ENCODE measurements at places on chromosomes 6 and 20.

DNA sequence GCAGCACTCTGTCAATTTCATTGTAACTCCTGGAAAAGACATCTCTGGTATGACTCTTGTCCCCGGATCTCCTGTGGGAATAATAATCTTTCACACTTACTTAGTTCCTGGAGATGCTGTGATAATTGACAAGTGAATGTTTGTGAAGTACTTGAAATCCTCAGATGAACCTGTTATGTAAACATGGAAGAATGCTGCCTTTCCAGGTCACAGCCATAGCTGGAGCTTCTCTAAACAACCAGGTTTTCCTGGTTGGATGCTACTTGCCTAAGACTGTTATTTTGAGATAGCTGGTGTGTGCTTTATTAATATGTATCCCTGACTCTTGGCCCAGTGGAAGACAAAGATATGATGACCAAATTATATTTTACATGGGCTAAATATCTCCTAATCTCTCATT is 228.6 kb downstream of the KCNQ5 start:
- no peak for DNase-seq

GRCh38 chr6:45478240-45478639 is 100.5 kb upstream of the SUPT3H start:
- no peak for DNase-seq

GRCh38 chr20:62598761-62599194 is 43.5 kb upstream of the SLCO4A1 start:
- no peak for DNase-seq

- DNase-seq: no peak
Measured at GRCh38 chr6:127090051-127090450, 28.4 kb upstream of the RSPO3 start.

DNA sequence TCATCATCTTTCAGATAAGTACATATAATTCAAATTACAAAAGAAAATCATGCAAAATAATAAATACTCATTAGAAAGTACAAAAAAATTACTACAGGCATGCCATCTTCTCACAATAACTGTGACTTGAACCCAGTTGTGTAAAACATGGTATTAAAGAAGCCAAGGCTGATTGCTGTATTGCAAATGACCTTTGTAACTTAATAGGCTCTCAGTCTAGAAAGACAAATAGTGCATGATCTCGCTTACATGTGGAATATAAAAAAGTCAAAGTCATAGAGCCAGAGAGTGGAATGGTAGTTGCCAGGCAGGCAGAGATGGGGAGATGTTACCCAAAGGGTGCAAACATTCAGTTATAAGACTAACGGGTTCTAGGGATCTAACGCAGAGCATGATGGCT is 626.1 kb downstream of the COL12A1 start:
- no peak for DNase-seq

DNA sequence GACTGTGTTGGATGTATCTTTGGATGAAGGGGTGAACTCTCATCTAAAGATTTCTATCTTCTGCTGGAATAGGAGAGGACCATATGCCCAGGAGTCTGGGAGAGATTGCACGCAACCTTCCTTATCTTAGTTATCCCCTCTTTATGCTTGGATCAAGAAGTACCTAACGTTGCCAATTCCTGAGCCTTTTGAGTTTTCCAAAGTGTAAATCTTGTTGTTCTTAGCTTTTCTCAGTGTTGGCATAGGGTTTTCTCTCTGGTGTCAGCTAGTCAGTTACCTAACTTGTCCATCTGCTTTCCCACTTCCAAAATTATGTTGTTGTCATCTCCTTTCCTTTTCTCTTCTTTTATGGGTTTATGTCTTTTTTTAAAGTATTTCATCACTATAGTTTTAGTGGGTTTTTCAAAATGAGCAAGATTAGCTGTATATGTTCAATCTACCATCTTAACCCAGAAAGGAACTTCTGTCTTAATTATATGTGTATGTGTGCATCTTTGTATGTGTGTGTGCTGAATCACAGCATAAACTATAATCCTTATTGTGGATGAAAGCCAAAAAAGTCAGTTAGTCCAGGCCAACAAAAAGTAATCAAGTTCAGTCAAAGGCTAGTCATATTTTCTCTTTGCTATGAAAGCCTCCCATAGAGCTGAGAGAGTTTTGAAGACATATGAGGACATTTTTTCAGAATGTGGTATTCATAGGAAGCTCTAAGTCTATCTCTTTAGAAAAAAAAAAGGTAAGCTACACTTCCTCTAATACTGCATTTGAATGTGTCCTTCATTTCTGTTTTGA is 72.1 kb downstream of the KHDC1L start:
- no peak for DNase-seq

- no peak for DNase-seq
Measured at GRCh38 chr20:48830826-48831318, 3.1 kb upstream of the PREX1 start.

DNA sequence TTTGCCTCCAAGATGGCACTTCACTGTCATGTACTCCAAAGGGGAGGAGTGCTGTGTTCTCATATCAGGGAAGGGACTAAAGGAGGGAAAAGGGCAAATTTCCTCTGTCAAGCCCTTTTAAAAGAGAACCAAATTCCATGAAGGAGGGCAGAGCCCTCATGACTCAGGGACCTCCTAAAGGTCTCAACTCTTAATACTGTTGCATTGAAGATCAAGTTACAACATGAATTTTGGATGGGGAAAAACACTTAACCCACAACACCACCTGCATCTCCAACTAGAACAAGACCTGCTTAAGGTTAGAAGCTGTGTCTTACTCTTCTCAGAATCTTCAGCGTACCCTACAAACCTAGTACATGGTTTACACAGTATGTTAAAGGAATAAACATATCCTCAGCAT is 23.7 kb upstream of the FBXO30 start:
- no peak for DNase-seq

DNA sequence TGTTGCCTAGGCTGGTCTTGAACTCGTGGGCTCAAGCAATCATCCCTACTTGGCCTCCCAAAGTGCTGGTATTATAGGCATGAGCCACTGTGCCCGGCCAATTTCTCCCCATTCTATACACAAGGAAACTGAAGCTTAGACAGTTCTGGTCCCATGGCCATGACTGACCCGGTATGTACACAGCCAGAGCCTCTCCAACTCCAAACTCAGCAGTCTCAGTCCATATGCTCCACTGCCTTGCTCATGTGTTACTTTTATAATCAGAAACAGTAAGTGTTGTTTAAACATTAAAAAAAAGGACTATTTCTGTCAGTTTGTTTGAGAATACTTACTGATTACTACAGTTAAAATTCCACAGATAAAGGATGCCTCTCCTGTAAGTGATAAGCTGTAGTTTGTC is 50.6 kb downstream of the RNF24 start:
- DNase-seq: no peak

DNA sequence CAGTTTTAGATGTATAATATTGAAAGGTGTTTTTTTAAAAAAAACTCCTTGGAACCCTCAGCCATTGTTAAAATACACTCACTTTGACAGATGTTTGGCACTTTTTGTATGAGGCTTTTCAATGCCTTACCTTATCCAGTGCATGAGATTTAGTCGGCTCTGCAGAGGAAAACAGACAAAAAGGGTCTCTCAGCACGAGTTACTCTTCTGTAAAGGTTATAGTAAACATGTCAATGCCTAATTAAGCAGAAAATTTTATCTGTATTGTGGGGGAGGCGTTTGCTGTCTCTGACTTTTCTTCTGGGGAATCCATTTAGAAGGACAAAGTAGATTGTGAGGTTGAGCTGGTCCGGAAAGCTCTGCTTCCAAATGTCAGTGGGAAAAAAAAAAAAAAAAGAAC is 278.3 kb downstream of the TSHZ2 start:
- DNase-seq: no peak

DNA sequence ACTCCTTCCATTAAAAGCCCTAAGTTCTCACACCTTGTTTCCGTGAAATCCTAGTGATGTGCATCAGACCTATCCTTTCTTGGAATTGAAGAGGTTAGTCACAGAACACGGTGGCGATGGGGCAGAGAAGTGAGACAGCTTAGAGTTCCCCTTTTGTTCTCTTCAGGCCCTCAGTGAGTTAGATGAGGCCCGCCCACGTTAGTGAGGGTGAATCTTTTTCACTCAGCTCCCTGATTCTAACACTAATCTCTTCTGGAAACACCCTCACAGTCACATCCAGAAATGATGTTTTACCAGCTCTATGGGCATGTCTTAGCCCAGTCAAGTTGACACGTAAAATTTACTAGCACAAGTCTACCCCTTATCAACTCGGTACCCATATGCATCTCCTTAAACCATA is 172.7 kb upstream of the NOX3 start:
- DNase-seq: peak; percentile 44

- no peak for DNase-seq
Measured at GRCh38 chr20:39941245-39941644, 747.8 kb downstream of the MAFB start.

DNA sequence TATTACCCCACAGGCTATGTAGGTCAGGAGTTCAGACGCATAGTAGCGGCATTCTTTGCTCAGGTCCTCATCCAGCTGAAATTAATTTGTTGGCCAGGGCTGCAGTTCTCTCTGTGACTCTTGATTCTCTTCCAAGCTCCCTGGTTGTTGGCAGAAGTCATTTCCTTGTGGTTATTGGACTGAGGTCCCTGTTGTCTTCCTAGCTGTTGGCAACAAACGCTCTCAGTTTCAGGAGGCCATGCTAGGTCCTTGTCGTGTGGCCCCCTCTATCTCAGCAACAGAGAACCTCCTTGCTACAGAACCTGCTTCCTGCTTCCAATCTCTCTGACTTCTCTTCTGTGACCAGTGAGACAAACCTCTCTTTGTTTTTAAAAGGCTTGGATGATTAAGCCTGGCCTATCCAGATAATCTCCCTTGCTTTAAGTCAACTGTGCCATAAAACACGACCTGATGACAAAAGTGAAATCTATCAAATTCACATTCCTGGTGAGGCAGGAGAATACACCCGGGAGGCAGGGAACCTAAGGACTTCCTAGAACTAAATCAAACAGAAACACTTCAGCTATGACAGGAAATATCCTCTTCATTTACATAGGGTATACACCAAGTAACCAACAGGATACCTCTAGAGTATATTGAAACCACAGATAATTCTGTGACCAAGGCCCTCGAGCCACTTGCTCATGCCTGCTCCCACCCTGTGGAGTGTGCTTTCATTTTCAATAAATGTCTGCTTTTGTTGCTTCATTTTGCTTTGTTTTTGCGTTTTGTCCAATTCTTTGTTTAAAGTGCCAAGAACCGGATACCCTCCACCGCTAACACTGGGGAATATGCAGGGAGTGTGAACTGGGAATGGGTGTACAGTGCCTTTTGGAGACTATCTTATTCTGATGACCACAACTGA is 196.0 kb downstream of the BTBD3 start:
- no peak for DNase-seq

DNA sequence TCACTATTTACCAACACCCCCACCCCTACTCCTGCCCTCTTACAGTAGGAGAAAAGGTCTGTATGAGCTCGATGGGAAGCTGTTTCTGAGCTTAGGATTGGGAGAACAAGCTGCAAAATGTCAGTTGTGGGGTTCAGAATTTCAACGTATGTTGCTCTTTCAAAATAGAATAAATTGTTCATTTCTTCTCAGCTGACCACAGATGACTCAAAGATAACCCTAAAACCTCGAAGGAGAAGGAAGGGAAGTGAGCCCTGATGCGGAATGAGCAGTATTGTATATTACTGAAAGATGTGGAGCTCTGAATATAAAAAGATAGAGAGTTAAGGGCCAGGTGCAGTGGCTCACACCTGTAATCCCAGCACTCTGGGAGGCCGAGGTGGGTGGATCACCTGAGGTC is 35.9 kb upstream of the MYLIP start:
- DNase-seq: no peak

- DNase-seq: no peak
Measured at GRCh38 chr20:61628901-61629601, 377.0 kb downstream of the CDH4 start.

DNA sequence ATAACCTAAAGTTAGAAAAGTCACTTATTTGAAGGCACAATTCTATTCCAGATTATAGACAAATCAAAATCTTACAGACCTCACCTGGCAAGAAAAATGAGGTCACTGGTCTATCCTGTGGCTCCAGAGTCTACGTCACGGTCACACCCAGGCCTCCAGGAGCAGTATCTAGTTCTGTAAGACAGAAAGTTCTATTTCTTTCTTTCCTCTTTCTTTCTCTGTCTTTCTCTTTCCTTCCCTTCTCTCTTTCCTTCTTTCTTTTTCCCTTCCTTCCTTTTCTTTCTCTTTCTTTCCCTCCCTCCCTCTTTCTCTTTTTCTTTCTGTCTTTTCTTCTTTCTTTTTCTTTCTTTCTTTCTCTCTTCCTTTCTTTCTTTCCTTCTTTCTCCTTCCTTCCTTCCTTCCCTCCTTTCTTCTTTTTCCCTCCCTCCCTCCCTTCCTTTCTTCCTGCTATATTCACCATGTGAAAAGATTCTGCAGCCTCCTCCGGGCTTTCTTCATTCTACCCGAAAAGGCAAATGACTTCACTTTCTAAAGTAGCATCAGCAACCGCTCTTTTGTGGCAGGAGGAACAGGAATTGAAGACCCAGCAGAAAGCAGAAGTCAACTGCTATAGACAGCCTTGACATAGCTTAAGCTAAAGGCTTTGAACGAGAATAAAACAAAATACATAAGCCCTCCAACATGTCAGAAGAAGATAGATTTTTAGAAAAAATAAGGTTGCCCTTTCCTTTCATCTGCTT is 83.9 kb upstream of the SIRPG start:
- DNase-seq: no peak

DNA sequence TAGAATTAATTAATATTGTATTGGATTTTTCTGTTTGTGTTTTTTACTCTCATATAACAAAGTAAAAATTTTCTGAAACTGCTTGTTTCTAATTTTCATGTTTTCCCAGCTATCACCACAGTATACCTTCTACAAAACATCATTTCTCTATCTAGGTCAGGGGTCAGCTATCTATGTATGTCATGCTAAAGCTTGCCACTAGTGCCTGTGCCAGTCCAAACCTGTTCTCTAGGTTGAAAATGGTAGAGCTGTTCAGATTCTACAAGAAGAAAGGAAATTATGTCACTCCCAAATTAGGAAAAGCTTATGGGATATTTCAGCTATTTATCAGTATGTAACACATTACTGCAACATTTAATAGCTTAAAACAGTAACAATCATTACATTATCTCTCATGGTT is 5.8 kb upstream of the ME1 start:
- no peak for DNase-seq

DNA sequence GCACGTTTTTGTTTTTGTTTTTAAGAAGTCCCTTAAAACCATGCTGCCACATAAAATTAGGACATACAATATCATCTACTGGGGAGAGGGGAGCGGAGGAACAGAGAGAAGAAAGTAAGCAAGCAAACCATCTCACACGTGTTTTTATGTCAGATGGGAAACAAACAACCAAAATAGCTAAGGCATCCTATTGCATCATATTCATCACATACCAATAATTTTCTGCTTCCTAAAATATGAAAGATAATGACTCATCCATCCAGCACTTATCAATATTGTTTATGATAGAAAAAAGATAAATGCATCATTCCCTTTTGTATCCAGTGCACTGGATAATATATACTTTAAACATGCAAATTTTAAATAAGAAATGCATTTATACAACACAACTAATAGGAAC is 329.6 kb downstream of the RNGTT start:
- DNase-seq: no peak

- no peak for DNase-seq
Measured at GRCh38 chr20:47335251-47336128, 21.0 kb downstream of the ZMYND8 start.
